Temporal lobe (tissue), 4 donors: ENCODE measurements at places on chromosomes 2 and 18. TPM values are rescaled to one million over a fixed set of nuclear protein-coding genes. Genes with fewer than 3 reads are reported as not detected.

PROC gene
- 0.25 TPM for total RNA-seq

ZNF142 gene
- total RNA-seq: 13.8 TPM

PLGLB1 gene
- 6.6 TPM for total RNA-seq

TLX2 gene
- total RNA-seq: not detected

C2orf66 gene
- 0.25 TPM for total RNA-seq

SLC9A4 gene
- 0.25 TPM for total RNA-seq
